ENCODE measurements at places on chromosomes 5 and 9. TPM values are rescaled to one million over a fixed set of nuclear protein-coding genes. Genes with fewer than 3 reads are reported as not detected.

Gene TMEM174
- total RNA-seq = not detected

Gene GDA
- total RNA-seq = not detected

Gene RMND5B
- total RNA-seq = 38.2 TPM

Gene ZCCHC7
- 17.3 TPM for total RNA-seq

Gene CDO1
- total RNA-seq = 1.7 TPM

Gene CARTPT
- not detected for total RNA-seq

Gene CCNO
- total RNA-seq = 0.88 TPM

Gene FOXD4L6
- not detected for total RNA-seq

Gene IFNA14
- total RNA-seq = not detected

Gene LCN1
- total RNA-seq = not detected

Gene ADAMTSL2
- total RNA-seq = not detected

Gene CATSPER3
- 0.71 TPM for total RNA-seq

Gene PCA3
- 0.32 TPM for total RNA-seq

Gene PARP8
- 0.18 TPM for total RNA-seq

Gene SH3TC2
- total RNA-seq = 4.3 TPM

Gene PCDHB16
- 0.12 TPM for total RNA-seq

Gene ANGPTL2
- total RNA-seq = 24.5 TPM

Gene ACTL7B
- not detected for total RNA-seq

Gene LOX
- 79.1 TPM for total RNA-seq

Gene CCDC192
- total RNA-seq = not detected

Gene CAMSAP1
- total RNA-seq = 25.5 TPM

Gene TAF11L14
- total RNA-seq = not detected

Measured in endothelial cell of umbilical vein (primary cell).